Tibial nerve (tissue), 4 donors: ENCODE measurements at places on chromosomes 3 and 15. TPM values are rescaled to one million over a fixed set of nuclear protein-coding genes. Genes with fewer than 3 reads are reported as not detected.

Gene PLSCR2
- total RNA-seq, result not detected

Gene DLL4
- total RNA-seq, result 8.1 TPM

Gene SETD2
- total RNA-seq, result 55.5 TPM

Gene ASB7
- 12.7 TPM for total RNA-seq

Gene CHRD
- total RNA-seq, result 29.1 TPM

Gene KIF9
- 7.1 TPM for total RNA-seq

Gene C3orf22
- not detected for total RNA-seq

Gene CACNA1D
- 5.7 TPM for total RNA-seq

Gene PP2D1
- not detected for total RNA-seq

Gene MAN2A2
- total RNA-seq, result 83.5 TPM

Gene TRIM42
- not detected for total RNA-seq

Gene RARRES1
- 96.8 TPM for total RNA-seq

Gene GOLGA8T
- not detected for total RNA-seq

DNA sequence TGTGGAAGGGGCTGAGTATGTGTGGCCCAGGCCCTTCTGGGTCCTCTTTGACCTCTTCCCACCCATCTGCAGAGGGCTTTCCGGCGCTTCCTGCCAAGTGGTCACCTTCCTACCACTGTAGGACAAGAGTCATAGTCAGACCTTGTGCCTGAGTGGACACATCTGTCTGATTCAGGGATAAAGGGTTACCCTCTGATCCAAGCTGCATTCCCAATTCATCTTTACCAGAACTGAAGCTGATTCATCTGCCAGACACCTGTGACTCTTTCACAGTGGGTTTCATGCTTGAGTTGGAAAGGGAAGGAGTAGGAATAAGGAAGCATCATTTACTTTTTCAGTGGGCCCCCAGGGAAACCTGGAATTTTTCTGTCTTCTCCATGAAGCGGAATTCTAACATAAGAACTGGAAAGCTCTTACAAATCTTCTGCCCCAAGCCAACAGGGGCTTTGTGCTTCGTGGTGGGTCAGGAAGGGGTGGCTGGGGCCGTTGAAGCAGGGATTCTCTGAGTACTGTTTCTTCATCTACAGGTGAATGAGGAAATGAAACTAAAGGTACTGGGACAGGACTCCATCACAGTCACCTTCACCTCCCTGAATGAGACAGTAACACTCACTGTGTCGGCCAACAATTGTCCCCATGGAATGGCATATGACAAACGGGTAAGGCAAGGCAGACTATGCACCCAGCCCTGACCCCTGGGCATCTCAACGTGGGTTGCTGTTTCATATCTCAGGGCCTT is 46.4 kb downstream of the C3orf20 start:
- DNase-seq, result no peak

DNA sequence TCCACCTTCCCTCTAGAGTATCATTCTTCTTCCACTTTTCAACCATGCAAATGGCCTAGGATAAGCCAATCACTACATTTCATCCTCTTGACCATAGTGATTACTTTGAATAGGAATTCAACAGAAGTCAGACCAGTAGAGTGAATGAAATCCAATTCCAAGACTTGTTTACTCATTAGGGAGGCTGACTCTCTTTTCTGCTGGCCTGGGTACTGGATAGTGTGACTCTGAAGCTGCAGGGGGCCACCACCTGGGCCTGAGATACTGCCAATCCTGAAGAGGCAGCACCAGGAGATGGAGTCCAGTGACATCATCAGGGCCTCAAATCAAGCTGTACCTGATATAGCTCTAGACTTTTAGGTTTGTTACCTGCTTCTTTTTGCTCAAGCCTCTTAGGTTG is 7.0 kb upstream of the FSTL1 start:
- no peak for DNase-seq

DNA sequence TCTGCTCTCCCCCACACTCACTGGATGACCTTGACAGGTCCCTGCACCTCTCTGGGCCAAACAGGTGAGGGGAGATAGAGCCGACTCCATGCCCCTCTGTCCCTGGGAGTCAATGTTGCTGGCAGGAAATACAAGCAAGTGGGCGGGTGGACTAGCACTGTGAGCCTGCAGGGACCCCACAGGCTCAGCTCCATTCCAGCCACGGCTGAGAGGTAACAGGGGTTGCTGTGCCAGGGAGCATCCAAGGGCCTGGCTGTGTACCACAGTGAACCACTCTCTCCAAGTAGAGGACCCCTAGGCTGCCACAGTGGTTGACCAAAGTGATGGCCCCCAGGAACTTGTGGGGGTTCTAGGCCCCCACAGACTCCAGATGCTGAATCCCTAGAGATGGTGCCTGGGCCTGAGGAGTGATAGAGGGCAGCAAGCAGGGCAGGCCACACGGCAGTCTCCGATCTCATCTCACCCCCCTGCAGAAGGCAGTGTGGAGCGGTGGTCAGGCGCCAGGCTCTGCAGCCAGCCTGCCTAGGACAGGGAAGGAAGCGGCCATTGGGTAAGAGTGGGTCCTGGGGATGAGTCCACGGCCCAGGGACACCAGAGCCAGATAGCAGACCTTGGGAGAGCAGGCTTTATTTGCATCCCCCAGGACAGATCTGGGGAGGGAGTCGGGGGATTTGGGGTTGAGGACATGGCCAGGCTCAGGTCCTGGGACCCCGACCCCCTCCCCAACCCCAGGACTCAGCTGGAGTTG is 3.2 kb downstream of the TNNC1 start:
- DNase-seq, result no peak

- DNase-seq, result no peak
Measured at GRCh38 chr3:81931265-81932251, 170.1 kb upstream of the GBE1 start.

GRCh38 chr3:181487236-181487978 is 224.3 kb upstream of the SOX2 start:
- no peak for DNase-seq

GRCh38 chr3:188473591-188474288 is 319.8 kb downstream of the LPP start:
- DNase-seq, result no peak

GRCh38 chr3:197372047-197372661 is 73.7 kb upstream of the DLG1 start:
- DNase-seq, result no peak

DNA sequence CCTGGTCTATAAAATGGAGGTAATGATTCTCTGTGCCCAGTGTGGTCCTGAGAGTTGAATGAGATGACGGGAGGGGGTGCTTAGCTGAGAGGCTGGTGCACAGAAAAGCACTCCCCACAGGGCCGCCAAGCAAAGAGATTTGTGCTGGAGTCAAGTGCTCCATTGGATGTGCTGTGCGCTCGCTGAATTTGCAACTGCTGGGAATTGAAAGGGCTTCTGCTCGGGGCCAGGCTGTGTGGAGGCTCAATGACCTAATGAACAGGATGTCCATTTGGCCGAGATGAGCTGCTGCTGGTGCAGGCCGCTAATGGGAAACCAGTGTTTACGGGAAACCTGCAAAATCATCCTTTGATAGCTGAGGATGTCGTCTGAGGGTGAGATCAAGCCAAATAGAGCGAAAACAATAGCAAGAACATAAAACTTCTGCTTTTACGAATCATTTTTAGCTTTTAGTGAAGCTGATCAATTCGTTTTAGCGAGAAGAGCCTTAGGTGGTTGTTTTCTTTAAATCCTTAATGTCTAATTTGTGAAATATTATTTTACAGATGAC is 211.7 kb downstream of the GABRG3 start:
- DNase-seq, result no peak

DNA sequence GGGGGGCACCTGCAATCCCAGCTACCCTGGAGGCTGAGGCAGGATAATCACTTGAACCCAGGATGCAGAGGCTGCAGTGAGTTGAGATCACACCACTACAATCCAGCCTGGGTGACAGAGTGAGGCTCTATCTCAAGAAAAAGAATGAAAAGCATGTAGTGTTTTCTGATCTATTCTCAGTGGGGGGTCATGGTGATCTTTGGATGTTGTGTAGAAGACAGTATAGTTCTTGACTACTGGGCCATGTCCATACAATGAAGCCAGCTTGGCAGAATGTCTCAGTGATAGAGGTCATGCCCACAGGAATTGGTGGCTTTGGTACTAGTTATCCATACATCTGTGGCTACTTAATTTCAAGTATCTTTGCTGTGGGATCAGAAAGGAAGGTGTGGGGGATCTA is 26.8 kb upstream of the NANOGP8 start:
- DNase-seq, result no peak

GRCh38 chr3:151171145-151171757 is 31.8 kb downstream of the GPR171 start:
- no peak for DNase-seq

GRCh38 chr15:63968122-63968524 is 78.2 kb downstream of the DAPK2 start:
- DNase-seq, result no peak

DNA sequence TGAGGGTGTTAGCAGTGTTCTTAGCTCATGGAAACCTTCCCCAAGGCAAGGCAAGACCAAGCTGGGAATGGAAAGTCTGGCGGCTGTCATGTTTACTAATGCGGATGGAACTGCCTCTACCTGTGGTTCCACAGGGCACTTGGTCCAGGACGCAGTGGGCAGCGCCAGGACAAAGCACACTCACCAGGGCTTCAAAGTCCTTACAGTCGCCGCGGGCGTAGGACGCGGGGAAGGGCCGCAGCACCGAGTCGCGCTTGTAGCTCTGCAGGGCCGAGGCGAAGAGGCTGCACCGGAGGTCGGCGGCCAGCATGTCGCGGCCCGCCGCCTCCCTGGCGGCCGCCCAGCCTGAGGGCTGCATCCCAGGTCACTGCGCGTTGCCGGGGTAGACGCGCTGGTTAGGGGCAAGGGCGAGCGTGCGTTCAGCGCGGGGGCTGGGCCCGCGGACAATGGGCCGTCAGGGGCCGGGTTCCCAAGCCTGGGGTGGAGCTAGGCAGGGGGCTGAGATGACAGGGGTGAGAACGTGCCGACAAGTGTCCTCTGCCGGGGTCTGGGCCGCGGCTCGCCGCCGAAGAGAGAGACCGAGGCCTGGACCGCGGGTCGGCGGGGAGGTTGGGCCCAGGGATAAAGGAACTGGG is 497 bp downstream of the PARP16 start:
- DNase-seq, result no peak

GRCh38 chr3:138412821-138413551 is 21.4 kb upstream of the ESYT3 start:
- no peak for DNase-seq

DNA sequence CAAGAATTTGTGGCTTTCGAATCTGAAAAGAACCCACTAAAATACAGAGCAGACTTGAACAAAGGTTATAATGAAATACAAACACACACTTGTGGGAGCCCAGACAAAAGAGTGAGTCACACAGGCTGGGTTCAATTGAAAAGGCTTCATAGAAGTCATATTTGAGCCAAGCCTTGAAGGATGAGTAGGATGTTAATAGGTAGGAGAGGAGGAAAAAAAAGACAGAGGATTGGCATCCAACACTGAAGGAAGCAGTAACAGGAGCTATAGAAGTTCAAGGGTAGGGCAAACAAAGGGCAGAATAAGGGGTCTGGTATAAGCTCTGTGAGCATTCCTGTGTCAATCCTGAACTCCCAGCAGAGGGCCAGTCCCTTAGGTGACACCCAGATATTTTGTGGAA is 325.4 kb downstream of the FOXP1 start:
- DNase-seq, result no peak

DNA sequence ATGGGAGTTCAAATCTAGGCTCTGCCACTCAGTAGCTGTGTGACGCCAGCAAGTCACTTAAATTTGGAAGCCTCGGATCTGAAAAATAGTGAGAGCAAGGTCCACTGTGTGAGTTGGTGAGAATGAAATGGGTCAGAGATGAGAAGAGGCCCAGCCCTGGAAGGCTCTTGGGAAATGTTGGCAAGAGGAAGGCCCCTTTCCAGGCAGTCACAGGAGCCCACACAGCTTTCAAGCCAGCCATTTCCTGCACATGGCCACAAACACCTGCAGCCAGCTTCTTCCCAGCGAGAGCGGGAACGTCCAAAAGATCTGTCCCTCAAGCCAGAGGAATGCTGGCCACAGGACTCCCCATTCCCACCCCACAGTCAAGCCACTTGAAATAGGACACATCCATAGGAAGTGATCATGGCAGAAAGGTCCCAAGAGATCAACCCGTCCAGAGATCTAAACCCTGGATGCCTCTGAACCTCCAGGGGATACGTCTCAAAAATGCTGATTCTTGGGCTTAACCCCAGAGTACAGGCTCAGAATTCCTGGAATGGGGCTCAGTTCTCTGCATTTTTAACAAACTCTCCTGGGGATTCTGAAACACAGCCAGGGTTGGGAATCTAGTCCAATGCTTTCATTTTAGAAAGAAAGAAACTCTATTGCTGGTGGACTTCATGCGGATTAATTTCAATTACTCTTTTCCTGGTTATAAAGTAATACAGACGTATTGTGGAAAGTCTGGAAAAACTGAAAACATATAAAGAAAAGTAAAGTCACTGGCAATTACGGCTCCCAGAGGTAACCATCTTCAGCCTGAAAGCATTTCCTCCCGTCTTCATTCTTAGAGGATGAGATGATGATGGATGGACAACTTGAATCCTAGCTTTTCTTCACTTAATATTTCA is 35.9 kb downstream of the NTRK3 start:
- DNase-seq, result no peak

- no peak for DNase-seq
Measured at GRCh38 chr15:70351941-70352774, 254.4 kb upstream of the TLE3 start.

DNA sequence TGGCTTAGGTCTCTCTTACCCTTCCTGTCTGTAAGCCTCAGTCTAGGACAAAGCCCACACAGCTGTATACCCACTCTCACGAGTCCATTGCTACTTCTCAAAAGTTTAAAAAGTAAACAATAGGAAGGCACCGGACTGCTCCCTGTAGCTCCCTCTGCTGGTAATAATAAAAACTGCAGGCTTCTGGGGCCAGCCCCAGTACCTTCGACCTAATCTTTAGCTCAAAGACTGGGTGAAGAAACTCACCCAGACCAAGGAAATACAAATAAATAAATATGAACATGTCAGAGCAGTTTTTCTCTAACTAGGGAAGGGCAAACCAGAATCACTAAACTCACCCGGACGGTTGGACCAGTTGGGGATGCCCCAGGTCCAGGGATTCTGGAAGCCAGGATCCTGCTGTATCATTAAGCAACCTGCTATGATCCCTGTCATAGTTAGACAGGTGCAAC is 5.0 kb downstream of the FAM219B start:
- DNase-seq, result peak; percentile 65

DNA sequence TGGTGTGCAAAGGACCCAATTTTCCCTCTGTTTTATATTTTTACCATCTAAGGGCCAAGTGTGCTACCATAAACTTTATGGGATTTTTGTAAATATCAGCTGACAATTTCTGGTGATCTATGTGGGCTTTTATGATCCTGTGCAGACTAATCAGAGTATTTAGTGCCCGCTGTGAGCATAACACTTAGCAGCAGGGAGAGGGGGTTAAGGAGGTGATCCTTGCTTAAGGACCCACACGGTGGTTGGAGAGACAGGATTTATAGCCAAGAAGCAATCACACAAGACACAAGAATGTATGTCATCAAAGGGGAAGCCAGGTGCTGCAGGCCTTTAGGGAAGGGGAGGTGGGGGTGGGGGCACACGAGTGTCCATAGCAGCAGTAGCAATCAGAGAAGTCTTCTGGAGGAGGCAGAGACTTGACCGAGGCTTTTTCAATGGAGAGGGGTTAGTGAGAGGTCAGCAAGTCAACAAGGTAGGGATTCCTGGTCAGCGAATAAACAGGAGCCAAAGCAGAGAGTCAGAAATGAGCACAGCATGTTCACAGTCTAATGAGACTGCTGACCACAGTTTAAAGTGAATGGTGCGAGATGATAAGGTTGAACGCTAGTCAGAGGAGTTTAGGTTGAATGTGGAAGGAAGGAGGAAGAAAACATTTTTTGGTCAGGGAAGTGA is 4.5 kb upstream of the CACNA1D start:
- DNase-seq, result no peak
